ENCODE measurements at places on chromosomes 11 and 22. TPM values are rescaled to one million over a fixed set of nuclear protein-coding genes. Genes with fewer than 3 reads are reported as not detected.
A peak's percentile ranks its signal among the peaks of the same experiment; 100 is the strongest.

DNA sequence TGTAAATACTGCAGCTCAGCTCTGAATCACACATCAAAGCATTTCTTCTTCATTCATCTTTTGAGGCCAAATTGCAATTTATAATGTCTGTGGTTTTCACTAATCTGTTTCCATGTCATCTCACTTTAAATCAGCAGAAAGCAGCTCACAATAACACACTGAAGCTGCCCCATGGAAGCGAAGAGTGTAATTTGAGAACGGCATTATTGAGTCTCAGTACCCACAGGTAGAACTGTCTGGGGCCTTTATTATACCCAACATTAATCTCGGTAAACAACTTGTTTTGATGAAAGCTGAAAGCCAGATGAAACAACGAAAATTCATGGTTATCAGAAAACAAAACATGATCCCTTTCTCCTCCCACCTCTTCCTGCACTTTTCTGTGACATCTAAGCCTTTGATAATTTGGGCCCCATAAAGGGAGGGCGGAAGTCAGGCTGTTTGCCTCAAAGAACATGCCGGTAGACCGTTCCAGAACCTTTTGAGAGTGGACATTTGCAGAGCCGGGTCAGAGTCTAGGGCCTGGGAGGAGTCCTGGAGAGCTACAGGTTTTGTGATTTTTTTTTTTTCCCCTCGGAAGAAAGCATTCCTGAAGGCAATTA lies 68.2 kb upstream of the SESN3 start:
- DNase-seq = no peak

DNA sequence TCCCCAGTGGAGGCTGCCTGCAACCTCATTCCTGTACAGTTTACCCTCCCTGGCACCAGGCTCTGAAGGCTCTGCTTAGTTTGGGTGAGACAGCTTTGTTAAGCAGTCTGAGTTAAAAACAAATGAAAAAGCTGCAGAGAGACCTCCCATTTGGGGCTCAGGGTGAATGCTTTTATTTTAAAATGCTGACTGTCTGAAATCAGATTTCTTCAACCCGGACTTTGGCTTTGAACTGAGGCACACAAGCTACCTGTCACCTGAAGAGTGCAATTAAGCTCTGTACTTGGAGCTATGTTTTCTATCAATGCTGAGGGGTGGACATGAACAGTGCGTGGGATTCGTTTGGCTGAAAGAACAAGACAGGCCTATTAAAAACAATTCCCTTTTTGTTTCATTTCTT lies 217.5 kb upstream of the SORL1-AS1 start:
- no peak for DNase-seq

The PLAAT4 gene
- 34.1 TPM for total RNA-seq

GRCh38 chr11:64842366-64842759 lies 2.1 kb downstream of the CDC42BPG start:
- DNase-seq = no peak

- no peak for DNase-seq
These were observed 102.2 kb downstream of the MICAL3 start for GRCh38 chr22:17921871-17922821.

DNA sequence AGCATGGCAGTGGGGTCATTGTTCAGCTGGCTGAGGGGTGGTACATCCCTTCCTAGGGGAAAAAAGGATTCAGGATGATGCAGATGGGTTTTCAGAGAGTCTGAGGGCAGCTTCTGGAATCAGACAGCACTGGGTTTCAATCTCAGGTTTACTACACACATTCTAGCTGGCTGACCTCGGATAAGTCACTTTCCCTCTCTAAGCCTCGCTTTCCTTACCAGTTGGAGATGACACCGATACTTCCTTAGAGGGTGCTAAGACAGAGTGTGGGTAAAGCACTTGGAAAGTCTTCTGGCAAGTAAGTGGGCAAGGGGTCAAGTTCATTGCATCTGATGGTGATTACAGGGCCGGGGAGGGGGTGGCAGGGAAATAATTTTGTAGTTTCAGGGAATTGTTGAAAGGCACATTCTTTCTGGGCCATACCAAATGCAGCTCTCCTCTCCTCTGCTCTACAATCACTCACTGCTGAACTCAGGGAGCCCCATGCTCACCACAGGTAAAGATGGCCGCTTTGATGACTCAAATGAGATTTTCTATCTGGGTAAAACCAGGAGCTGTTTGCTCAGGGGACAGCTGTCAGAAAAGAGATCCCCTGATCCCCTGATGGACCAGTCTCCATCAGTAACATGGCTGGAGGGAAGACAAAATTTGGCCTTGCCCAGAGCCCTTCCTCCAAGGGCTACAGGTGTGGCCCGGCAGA lies 6.5 kb upstream of the MIAT start:
- DNase-seq = no peak

DNA sequence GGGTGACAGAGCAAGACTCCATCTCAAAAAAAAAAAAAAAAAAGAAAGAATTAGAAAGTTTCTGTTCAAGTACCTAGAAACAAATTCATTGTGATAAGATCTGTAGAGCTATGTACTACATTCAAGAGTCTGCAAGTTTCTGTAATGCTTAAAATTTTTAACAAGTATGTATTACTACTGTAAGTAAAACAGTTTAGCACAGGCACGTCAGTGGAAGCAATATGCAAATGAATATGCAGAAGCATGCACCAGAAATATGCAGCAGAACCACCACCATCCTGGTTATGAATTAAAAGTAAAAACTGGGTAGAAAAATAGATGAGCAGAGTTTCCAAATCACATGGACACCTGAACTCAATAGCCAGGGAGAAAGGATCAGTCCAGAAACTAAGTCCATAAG lies 19.3 kb downstream of the SBF2 start:
- no peak for DNase-seq

The CNGA4 gene
- total RNA-seq = 0.21 TPM

- peak; percentile 52 for DNase-seq
These were observed 379 bp upstream of the SLC3A2 start for GRCh38 chr11:62880231-62880802.

GRCh38 chr11:20672575-20672974 lies 3.2 kb downstream of the NELL1 start:
- peak; percentile 6 for DNase-seq

The ACRV1 gene
- not detected for total RNA-seq

DNA sequence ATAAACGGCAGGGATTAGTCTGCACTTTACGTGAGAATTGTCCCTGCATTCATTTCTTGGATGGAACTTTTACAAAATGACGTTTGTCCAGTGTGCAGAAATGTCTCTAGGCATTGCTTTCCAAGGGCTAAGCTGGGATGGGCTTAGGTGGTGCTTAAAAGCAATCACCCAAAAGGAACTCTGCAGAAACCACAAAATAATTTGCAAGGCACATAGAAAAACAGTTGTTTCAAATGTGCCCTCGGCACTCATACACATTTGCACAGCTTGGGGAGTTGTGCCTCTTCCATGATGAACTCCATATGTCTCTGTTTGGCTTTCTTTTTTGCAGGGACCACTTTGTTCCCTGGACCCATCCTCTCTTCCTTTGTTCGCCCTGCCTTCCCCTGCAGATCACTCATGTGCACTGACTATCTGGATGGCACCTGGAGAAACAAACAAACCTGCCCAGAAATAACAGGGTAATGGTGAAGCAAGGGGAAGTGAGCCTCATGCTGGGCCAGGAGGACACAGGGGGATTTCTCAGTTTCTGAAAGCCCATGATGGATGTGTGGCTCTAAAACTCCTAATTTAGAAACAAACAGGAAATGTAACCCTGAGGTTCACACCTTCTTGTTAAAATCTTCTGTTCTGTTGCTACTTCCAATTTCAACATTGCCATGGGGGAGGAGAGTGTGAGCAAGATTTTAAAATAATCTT lies 150.2 kb downstream of the SNX19 start:
- no peak for DNase-seq

- DNase-seq = no peak
These were observed 56.8 kb upstream of the FBXO3 start for GRCh38 chr11:33830903-33831648.

The KCNQ1OT1 gene
- 0.49 TPM for total RNA-seq

- DNase-seq = no peak
These were observed 1.9 kb downstream of the RNF121 start for GRCh38 chr11:71930556-71931244.

GRCh38 chr11:112519751-112520150 lies 259.1 kb upstream of the PLET1 start:
- no peak for DNase-seq

DNA sequence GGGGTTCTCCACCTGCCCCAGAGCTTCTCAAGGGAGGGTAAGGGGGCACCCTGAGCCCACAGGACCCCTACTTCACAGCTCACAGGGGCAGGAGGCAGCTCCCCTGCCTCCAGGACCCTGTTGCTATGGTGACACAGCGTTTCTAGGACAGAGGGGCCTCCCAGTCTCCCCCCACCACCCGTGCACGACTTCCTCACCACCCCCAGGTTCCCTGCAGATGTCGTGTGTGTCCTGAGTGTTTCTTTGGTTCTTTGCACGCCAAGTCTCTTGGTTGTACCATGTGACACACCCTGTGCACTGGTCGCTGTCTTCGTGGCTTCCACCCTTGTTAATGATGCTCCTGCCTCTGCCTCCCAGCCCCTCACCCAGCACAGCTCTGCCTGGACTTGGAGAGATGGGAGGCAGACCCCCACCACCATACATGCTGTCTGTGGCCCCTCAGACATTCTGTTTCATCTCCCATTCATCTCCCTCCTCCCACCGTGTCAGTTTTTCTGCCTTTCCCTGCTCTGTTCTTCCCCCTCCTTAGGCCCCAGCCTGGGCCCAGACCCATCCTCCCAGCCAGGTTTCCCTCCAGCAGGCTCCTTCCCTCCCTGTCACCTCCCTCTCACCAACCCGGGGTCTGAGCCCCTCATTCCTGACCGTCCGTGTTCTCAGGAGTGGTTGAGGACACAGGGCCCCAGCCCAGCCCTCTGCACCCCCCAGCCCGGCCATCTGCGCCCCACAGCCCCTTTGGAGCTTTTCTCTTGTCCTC lies 24.5 kb upstream of the RAB1B start:
- DNase-seq = no peak

The OR4A16 gene
- total RNA-seq = not detected

The DAGLA gene
- total RNA-seq = not detected

DNA sequence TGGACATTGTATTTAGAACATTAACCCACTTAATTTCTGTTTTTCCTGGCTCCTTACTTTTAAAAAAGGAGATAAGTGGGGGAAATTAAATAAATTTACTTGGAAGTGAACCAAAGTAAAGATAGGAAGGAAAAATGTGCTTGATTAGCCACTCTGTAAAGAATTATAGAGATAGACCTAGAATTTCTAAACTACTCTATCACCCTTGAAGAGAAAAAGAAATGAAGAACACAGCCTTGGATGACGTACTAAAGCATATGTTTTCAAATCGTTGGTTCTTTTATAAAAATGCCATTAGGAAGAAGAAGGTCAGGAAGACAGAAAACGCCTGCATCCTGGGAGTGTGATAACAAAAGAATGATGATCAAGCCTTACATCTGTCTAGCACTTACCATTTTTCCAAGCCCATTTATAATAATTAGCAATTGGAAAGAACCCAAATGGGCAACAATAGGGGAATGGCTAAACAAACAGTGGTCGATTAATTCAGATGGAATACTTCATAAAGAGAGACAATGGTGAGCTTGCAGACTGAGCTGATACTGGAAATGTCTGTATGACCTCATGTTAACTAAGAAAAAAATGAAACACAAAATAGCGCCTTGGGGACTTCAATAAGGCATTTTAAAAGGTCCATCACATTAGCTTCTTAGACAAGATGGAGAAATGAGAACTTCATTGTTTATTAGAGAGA lies 81.0 kb upstream of the LRRC55 start:
- DNase-seq = no peak

DNA sequence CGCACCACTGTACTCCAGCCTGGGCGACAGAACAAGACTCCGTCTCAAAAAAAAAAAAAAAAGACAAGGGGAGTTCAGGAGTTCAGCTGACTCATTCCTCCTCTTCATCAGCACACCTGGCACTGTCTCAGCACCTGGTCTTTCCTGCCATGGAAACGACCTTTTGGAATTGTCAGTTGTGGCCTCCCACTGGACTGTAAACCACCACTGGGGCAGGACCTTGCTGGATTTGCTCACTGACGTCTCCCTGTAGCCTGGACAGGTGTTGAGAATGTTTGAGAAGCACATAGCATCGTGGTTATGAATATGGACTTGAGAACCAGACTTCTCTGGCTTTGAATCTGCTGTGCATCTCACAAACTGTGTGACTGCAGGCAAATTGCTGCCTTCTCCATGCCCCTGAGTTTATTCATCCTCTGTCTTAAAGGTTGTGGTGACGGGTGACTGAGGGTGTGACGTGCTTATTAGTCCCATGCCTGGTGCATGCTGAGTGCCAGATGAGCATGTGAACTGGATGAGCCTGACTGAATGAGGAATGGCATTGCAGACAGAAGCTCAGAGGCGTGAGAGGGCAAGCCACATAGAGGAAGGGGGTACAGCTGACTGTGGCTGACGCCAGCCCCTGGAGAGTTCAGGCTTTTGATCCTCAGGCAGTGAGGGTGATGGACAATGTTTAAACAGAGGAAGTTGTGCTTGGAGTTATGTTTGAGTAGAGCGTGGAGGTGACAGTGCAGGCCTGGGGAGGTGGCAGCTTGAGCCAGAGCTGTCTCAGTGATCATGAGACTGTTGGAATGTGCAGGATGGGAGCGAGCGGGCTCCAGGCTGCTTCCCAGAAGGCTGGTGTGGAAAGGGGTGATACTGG lies 12.7 kb downstream of the TOM1 start:
- peak; percentile 56 for DNase-seq

GRCh38 chr11:406796-407650 lies 7.8 kb downstream of the SIGIRR start:
- DNase-seq = peak; percentile 82

DNA sequence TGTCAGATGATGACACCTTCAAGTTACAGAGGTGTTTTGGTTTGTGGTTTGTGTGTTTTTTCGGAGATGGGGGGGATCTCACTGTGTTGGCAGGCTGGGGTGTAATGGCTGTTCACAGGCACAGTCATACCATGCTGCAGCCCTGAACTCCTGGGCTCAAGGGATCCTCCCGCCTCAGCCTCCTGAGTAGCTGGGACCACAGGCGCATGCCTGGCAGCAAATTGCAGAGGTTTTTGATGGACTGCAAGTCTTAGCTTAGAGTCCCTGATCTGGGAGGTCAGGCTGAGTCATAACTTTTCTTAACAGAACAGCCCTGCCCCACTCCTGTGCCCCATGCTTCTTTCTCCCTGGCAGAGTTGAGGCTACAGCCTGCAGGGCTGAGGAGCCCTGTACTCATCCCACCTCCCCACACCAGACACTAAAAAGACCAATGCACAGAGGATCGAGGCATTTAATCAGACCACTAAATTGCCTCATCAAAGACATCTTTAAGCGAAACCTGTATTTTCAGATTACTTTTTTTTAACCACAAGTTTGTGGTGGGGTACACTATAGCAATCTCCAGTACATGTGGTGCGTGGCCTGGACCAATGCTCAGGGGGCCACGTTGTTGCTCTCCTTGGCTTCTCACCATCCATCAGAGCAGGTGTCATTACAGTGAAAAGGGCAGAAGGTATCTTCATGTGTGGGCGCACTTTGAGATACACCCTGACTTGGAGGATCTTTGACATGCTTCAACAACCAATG lies 17.1 kb upstream of the ADORA2A start:
- no peak for DNase-seq

- no peak for DNase-seq
These were observed 33.4 kb downstream of the TSG101 start for GRCh38 chr11:18493310-18493709.

All from activated naive CD4-positive, alpha-beta T cell treated with anti-CD3 and anti-CD28 coated beads, Interleukin-2, amount 50 U/mL, for 72 hours (primary cell).